ENCODE measurements at places on chromosomes 11 and 22.

GRCh38 chr22:49011379-49011768 is 816.3 kb downstream of the BRD1 start:
- no peak for DNase-seq

DNA sequence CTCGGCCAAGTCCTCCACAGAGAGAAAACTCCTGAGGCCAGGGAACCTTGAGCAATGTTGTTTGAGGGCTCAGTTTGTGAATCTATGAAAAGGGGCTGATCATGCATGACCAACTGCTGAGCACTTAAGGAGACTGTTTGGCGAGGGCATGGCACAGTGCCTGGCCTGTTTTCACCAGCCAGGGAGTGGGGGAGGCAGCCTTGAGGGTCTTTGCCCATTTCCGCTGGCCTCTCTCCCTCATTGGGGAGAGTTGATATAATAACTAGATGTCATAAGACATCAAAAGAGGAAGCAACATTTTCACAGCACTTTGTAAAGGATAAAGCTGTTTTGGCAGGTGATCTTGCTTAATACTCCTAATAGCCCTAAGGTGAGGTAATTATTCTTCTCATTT is 110.6 kb downstream of the TP53I11 start:
- no peak for DNase-seq

- no peak for DNase-seq
These were observed 81.7 kb downstream of the MPPED2 start for GRCh38 chr11:30504468-30504867.

DNA sequence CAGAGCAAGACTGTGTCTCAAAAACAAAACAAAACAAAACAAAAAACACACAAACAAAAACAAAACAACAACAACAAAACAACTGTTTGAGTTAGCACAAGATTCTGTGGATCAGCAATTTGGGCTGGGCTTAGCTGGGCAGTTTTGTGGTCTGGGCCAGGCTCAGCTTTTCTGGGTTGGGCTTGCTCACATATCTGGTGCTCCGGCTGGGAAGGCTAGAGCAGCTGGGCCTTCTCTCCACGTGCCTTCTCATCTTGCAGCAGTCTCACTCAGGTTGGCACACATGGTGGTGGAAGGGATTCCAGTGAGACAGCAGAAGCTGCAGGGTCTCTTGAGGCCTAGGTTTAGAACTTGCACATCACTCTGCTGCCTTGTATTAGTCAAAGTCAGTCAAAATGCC is 35.7 kb downstream of the EIF3F start:
- no peak for DNase-seq

DNA sequence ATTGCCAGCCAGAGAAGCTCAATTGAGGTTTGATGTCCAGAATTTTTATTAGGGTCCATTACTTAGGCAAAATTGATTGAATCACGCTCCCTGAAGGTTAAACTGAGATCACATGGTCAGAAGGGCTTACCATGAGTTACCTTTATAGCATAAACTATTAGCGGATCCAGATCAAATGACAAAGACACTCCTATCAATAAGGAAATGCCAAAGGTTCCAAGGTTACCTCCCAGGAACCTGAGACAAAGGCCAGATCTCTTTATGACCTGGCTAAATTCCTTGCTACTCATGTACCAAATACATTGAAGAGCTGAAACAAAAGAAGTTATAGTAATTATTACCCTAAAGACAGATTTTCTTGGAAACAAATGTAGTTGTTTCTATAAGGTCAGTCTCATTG is 27.8 kb upstream of the ANO5 start:
- DNase-seq, result no peak

- DNase-seq, result no peak
These were observed 57.3 kb downstream of the PIK3C2A start for GRCh38 chr11:17150521-17150920.

DNA sequence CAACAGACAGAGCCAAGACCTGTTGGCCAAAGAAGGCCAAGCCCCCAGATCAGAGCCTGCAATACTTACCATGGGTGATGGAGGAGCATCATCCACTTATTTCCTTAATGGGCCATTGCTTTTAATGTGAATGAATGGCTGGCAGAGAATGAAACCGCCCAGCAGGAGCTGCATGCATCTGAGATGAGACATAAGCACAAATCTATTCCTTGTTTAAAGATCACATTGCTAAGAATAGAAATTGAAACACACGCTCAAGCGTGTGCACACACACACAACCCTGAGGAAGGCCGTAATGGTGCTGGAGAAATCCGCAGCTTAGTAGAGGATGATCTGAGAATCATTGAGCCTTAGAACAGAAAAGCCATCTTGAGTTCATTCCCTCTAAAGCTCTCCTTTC is 5.3 kb upstream of the RRAS2 start:
- DNase-seq, result no peak

DNA sequence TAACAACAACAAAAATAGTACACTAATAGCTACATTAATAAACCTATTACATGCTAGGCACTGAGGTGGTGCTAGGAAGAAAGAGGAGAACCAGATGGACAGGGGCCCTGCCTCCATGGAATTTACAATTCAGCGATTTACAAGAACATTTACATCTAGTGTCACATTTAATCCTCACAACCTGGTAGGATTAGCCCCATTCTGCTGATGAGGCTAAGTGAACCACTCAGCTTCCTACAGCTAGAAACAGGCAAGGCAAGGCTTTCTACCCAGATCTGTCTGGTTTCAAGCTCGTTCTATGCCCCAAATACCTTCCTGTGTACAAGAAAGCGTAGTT is 368.4 kb downstream of the BUD13 start:
- no peak for DNase-seq

DNA sequence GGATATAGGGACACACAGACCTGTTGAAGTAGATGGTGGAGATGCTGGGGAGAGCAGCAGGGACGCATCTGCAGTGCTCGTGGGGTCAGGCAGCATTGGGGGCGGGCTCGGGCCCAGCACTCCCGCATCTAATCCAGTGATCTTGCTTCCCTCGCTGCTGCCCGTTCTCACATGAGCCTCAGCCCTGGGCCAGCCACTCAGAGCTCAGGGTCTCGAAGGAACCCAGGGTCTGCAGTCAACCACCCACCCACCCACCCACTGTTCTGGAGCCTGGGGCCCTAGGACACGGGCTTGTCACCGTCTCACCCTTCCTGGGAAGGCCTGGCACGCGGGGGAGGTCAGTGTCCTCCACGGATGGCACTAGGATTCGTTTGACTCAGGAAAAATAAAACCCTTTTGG is 406.0 kb downstream of the TBC1D22A start:
- no peak for DNase-seq

DNA sequence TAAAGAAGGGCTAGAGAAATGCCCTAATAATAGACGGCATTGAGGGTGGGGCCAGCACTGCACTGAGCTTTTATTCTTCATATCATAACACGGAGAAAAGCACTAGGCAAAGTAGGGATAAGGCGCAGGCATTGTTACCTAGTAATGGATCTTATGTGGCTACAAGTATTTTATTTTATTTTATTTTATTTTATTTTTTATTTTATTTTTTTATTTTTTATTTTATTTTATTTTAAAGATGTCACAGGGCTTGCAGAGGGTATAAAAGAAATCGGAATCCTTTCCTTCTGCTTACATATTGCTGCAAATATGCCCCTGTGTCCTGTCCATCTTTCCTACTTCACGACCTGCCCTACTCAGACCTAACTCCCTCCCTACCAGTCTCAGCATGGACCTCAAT is 452.0 kb upstream of the KIRREL3 start:
- DNase-seq, result no peak

DNA sequence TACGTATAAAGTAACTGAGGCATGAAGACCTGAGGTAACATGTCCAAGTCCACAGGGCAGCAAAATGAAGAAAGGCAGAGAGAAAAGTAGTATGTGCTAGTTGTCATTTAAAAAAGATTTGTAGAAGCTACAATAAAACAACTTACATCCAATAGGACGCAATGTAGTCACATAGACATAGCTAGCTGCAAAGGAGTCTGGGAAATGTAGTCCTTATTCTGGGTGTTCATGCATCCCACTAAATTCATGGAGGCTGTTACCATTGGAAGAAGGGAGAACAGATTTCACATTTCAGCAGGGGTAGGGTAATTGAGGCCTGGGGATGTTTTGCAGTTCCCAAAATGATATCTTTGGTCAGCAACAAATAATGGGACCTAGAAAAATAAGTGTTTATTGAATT is 571.4 kb downstream of the MIAT start:
- DNase-seq, result no peak
